Cerebellum (tissue), 4 donors: ENCODE measurements at places on chromosomes 7 and 10. TPM values are rescaled to one million over a fixed set of nuclear protein-coding genes. Genes with fewer than 3 reads are reported as not detected.

DNA sequence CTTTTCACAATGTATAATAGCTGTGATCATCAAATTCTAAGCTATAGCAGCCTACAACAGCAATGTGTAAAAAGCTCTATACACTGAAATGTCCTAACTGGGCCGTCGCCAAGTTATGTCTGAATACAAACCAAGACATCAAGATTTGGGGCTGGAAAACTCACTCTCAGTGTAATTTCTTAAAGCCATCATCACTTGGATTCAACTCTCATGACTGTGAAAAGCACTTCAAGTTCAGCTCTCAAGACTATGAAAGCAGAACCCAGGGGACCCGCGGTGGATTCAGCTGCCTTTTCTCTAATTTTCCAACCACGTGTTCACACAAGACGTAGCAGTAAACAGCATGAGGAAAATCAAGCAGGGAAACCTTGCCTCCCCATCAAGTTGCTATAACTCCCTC is 15.8 kb upstream of the ZNRF2 start:
- no peak for DNase-seq

Gene CPVL
- total RNA-seq = 7.8 TPM

Gene PRF1
- not detected for total RNA-seq

Gene INHBA
- total RNA-seq = 3.2 TPM

Gene SLC26A4
- total RNA-seq = 0.45 TPM

Gene ZNF487
- 26.0 TPM for total RNA-seq

Gene HOXA5
- not detected for total RNA-seq

Gene GSTO2
- total RNA-seq = 2.2 TPM

Gene HECW1
- total RNA-seq = 62.1 TPM

DNA sequence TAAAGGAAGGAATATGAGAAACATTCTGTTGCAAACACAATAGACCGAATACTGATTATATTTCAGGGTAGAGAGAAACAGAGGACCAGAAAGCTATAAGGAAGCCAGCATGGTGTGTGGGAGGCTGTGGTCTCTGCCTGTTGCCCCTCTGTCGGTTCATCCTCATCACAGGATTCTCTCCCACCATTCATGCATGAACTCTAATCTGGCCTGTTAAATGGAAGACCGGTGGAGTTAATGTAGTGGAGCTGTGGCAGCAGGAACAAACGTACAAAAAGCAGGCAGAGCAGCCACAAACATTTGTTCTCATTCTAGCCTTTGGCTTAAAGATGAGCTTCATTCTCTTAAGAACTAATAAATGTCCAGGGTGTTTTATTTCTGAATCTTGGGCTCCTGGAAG is 902.4 kb downstream of the LRMDA start:
- no peak for DNase-seq

Gene NEBL
- total RNA-seq = 38.9 TPM

GRCh38 chr7:117325836-117326235 is 3.0 kb upstream of the WNT2 start:
- no peak for DNase-seq

DNA sequence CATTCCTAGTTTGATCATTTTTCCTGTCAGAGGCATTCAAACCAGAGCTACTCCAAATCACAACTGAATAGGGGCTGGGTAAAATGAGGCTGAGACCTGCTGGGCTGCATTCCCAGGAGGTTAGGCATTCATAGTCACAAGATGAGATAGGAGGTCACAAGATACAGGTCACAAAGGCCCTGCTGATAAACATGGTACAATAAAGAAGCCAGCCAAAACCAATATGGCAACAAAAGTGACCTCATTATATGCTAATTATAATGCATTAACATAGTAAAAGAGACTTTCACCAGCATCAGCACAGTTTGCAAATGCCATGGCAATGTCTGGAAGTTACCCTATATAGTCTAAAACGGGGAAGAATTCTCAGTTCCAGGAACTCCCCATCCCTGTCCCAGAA is 37.3 kb downstream of the TWIST1 start:
- no peak for DNase-seq

DNA sequence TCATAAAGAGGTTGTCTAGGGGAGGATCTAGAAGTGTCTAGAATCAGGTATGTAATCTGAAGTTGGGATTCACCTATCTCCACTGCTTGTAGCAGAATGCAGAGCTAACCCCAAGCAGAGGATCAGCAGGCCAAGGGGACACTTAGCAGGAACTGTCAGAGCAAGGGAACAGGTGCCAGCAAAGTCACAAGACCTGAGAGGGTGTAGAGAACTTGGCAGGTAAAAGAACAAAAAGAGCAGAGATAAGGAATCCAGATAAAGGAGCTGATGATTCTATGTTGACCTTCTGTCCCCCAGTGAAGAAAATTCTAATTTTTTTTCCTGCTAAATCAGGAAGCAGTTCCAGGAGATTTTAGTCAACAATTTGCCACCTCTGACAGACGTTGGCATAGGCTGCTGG is 91.4 kb upstream of the CCDC71L start:
- DNase-seq = no peak

Gene SRRM3
- 16.3 TPM for total RNA-seq

GRCh38 chr7:25012254-25012653 is 32.3 kb upstream of the OSBPL3 start:
- no peak for DNase-seq

- no peak for DNase-seq
These were observed 121.4 kb downstream of the PIP4K2A start for GRCh38 chr10:22593026-22593425.

- DNase-seq = no peak
These were observed 73.9 kb upstream of the VIPR2 start for GRCh38 chr7:159218607-159219006.

Gene CUZD1
- 0.91 TPM for total RNA-seq

GRCh38 chr10:14056610-14057332 is 274.0 kb downstream of the FRMD4A start:
- no peak for DNase-seq

DNA sequence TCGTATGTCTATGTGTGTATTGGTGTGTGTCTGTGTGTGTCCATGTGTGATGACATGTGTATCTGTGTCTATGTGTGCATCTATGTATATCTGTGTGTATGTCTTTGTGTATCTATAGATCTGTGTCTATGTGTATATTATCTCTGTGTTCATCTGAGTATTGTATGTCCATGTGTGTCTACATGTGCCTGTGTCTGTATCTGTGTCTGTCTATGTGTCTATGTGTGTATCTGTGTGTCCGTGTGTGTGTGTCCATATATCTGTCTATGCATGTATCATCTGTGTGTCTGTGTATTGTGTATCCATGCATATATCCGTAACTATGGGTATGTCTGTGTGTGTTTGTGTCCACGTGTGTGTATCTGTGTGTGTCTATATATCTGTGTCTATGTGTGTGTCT is 2.7 kb upstream of the FAM20C start:
- no peak for DNase-seq

Gene TAS2R41
- not detected for total RNA-seq

Gene KBTBD2
- 66.1 TPM for total RNA-seq

GRCh38 chr7:114412548-114412947 is 2.1 kb upstream of the FOXP2 start:
- DNase-seq = no peak

Gene TMEM176A
- 1.5 TPM for total RNA-seq

DNA sequence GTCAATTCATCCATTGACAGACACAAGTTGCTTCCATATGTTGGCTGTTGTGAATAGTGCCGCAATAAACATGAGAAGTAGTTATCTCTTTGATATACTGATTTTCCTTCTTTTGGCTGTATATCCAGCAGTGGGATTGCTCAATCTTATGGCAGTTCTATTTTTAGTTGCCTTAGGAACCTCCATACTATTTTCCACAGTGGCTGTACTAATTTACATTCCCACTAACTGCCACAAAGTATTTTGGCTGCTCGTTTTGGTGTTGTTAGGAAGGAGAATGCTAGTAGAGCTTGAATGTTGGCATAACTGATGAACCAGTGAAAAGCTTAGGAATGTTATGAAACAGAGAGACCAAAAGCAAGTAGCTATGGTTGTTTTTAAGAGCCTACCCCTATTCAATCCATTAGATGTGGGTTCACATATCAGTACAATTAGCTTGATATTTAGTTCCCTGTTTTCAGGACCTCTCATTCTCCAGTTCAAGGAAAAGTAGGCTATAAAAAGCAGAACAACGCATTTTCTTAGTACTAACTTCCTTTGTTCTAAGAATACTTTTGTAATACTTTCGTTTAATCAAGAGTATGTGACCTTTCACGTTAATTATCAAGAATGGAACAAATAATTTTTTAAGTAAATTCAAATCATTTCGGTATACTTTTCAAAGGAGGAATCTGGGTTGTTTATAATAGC is 100.3 kb downstream of the FAS start:
- no peak for DNase-seq

Gene H2BK1
- total RNA-seq = not detected
